ENCODE measurements at places on chromosomes 7 and 10.

DNA sequence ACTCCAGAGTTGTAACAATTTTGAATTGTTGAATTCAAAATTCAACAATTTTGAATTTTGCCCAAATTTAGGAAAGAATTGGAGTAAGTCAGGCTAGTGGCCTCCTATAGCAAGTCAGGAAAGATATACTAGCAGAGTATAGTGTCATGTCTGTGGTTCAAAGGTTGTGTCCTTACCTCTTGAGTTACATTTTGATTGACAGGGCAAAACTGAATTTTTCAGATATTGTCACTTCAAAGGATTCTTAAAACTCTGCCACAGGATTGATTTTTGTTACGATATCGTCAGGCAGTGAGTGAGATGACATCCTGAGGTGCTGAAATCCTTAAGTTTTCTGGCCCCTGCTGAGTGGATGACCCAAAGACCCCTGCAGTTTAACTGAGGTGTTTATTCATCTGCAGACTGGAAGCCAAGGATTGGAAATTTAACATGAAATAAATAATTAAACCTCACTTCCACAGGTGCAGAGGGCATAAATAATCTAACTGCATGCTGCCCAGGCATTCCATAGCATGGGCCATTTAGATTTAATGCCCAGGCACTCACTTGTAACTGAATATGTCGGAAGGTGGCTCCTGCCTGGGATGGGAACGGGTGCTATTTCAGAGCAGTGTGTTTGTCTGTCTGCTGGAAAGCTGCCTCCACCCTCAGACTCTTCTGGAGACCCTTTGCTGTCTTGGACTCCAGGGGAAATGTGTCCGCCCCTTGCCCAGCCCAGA, 50.8 kb downstream of the RBM20 start:
- no peak for DNase-seq

- no peak for DNase-seq
These were observed 29.9 kb upstream of the MPP7 start for GRCh38 chr10:28332726-28333125.

- no peak for DNase-seq
These were observed 297.2 kb downstream of the RPS24 start for GRCh38 chr10:78330884-78331283.

DNA sequence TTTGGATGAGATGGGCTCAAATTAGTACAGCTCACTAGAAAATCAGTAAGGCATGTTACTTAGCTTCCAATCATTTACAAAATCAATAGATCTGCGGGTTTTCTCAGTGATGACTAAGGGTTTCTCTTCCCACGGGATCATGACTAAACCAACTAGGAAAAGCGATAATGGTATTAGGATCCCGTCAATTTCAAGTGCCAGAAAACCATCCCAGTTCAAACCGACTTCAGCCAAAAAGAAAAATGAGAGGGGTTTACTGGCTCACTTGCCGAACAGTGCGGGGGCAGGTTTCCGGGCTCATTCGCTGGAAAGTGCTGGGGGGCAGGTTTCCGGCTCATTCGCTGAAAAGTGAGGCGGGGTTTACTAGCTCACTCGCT, 62.1 kb upstream of the LYZL2 start:
- no peak for DNase-seq

DNA sequence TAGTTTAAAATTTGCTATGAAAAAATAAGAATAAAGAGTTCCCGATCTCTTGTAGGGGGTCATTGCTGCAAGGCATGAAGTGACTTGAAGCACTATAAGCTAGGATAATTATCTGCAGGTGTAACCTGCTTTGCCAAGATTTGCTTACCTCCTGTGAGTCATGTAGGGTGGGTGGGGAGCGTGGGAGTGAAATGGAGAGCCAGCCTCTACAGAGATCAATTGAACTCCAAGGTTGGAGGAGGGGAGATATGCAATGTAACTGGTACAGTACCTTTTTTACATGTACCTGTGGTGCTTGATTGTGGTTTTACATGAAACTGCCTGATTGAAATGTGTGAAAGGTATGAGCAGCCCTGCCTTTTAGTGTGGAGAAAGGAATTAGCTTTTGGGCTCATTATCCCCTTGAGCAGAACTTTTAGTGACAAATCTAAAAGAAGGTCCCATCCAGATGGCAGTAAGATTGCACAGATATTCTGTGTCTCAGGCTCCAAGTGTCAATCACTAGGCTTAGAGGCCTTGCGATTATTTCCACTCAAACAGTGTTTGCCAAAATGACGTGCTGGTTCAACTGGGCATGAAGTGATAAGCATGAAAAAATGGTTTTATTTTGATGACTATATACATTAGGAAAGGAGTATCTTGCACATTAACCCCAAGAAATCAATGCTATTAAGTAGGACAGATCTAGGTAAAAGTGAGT, 138.6 kb upstream of the GRB10 start:
- no peak for DNase-seq

GRCh38 chr10:86821388-86821999, 65.1 kb downstream of the BMPR1A start:
- no peak for DNase-seq

GRCh38 chr7:149770728-149771636, 2.4 kb downstream of the ZNF467 start:
- no peak for DNase-seq

DNA sequence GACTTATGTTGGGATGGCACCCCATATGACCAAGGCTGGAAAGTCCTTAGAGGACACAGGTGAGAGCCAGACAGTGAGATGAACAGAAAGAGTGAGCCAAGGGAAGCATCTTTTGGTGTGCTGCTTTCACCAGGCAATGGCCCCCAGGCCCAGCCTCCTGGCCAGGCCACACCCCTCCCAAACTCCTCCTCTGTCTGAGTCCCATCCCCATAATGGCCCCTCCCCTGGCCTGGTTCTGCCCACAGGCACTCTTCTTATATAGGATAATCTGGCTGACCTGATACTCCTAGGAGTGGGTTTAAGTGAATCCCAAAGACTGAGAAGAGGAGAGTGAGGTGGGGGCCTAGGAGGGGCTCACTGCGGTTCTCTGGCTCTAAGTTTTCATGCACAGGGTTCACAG, 252.5 kb downstream of the RPS24 start:
- DNase-seq = no peak

- DNase-seq = no peak
These were observed 150.9 kb downstream of the SEMA3A start for GRCh38 chr7:84043661-84044191.

GRCh38 chr10:28215930-28216329, 86.9 kb downstream of the MPP7 start:
- DNase-seq = no peak

GRCh38 chr10:82980321-82980720, 1105.3 kb downstream of the NRG3 start:
- DNase-seq = no peak

DNA sequence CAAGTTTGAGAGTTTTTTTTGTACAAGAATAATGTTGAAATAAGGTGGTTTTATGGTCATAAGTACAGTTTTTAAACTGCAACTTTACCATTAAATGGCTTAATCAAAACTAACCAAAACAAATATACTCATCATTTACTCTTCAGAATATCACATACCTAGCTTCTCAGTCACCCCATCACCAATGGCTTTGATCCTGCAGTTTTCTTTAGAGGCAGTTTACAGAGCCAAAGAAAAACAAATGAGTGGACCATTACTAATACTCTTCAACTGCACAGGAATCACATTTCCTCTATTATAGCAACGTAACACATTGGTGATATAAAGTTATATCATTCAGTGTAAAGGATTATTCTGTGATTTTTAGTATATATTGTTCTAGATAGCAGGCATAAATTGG, 576.1 kb upstream of the LRRTM3 start:
- DNase-seq = no peak

- no peak for DNase-seq
These were observed 48.5 kb upstream of the ADRB1 start for GRCh38 chr10:113995201-113995600.

GRCh38 chr10:29689001-29689400, 54.2 kb upstream of the SVIL start:
- DNase-seq = peak; percentile 58

DNA sequence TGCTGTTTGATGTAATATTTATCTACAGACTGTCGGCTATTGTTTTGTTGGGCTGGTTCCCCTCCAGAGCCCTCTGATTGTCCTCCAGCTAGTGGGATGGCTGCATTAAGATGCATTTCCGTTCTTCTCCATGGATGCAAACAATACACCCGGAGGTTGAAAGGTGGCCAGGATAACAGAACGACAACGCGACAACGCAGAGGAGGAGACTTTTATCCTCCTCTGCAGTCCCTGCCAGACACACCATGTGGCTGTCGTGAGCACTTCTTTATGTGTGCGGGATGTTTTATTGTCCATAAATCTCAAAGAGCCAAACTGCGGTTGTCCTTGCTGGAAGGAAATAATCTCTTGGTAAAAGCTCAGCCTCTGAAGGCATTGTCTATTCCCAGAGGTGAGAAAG, 39.1 kb upstream of the TCERG1L start:
- DNase-seq = no peak

DNA sequence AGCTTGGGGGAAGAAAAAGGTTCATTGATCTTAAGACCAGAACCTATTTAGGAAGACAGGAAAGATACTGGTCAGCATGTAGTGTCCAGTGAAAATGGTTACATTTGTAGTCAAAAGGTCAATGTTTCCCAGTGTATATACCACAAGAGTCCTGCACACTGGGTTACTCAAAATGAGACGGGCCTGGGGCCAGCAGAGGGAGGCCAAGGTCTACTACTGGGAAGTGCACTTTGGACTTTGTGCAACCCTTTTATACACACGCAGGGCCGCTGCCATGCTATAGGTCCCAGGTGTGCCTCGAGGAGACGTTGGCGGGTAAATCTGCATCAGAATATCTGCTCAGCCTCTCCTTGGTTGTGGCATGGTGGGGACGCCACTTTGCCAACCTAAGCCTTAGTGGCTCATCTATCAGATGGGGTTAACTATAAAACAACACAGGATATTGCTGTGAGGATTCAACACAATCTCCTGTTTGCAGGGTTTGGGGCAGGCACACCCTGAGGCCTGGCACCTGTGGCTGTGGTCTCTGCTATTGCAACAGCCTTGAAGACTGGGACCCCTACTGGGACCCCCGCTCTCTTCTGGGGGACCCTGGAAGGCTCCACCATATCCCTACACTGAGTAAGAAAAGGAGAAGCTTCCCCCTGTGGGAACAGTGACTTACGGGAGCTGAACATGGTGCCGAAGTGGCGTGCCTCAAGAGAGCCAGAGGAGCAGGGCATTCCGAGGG, 19.7 kb downstream of the CLRN3 start:
- DNase-seq = no peak

DNA sequence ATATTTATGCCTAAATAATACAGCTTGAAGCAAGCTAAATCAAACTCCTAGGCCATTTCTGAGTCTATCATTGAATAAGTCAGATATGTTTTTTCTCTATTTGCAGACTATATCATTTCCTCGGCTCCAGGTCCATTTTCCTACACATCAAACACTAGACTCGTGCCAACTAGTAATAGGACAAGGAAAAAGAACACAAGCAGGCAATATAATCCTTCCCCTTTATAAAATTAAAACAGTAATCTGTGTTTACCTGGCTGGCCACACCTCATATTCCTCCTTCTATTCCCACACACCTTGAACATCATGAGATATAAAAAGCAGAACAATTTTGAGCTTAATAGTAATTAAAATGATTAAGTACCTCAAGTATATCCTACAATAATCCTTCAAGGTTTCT, 325.7 kb downstream of the TFEC start:
- DNase-seq = no peak

- DNase-seq = peak; percentile 4
These were observed 26.7 kb downstream of the PIK3CG start for GRCh38 chr7:106891548-106892410.

- DNase-seq = no peak
These were observed 268.3 kb downstream of the CACNA2D1 start for GRCh38 chr7:82175319-82175718.

- DNase-seq = no peak
These were observed 38.8 kb downstream of the CCNJ start for GRCh38 chr10:96082153-96082552.

DNA sequence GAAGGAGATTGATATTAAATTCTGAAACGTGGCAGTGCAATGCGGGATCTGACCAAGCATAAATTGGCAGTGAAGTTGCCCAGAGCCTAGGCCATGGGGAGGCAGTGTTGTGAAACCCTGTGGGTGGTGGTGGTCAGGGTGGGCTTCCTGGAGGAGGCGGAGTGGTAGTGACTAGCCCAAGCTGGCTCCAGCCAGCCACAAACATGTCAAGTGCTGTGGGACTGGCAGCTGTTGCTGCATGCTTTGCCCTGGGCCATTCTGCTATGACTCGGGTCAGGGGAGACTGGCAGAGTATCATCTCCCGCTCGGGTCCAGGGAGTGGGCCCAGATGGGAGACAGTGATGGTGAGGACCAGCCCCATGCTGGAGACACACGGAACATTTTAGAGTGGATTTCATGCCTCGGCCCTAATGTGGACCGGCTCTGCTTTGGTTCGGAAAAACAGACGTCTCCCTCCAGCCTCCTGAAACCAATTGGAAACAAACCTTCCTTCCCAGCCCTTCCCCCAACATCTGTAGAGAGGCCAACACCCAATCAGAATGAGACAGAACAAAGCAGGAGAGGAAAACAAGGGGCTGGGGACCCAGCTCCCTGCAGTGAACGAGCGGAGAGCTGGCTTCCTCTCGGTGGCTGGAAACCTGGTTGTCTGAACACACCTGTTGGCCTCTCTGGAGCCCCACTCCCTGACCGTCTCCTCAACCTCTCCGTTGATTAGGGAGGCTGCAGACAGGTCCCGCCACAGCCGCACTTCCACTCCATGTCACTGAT, 58.2 kb downstream of the TMEM270 start:
- no peak for DNase-seq

DNA sequence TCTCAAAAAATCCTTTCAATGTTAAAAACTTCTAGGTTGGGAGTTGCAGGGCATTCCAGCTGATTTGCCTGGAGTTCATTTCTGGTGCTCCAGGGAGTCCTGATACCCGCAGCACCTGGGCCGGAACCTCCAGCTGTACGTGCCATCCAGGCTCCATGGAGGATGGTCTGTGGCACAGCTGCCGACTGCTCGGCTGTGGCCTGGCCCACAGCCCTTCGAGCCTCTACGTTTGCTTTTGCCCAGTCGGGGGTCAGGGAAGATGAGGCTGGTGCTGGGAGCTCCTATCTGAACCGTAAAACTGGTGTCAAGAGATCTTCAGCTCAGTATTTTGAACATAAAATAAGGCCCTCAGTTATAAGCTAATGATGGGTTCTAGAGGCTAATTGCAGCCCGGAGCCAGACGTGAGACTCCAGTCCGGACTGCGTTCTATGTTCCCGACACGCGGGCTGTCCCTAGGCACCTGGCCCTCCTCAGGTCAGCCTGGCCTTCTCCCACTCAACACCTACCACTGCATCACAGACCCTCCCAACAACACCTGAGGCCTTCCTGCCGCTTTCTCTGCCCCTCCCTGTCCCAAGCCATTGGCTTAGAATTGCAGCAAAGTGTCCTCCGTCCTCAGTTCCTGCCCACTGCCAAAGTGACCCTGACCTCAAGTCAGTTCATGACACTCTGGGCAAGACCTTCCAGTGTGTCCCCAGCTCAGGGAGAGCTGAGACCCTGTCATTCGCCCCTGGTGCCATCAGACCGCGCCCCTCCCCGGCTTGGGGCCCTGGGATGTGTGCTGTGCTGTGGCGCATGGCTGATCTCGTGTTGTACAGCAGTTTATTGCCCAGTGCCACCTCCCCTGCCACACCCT, 64.2 kb upstream of the DNAJB6 start:
- DNase-seq = no peak
